ENCODE measurements at places on chromosomes 7 and 10.

GRCh38 chr10:43731486-43731885 lies 82.8 kb upstream of the ZNF32 start:
- DNase-seq, result no peak

DNA sequence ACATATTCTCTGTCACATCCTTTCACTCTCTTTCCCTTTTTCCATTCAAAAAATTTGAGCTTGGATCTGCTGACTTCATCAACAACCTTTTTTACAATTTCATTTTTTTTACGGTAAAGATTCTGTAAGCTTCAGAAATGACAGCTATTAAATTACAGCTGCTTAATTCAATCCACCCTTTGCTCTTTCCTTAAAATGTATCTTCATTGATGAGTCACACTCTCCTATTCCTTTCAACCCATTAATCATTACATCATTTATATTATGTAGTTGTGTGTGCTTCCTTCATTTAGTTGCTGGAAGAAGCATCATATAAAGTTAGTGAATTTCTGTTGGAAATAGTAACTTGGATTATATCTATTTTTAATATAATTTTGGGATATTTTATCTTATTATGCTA lies 67.1 kb upstream of the MAGI2 start:
- DNase-seq, result no peak

- no peak for DNase-seq
Measured at GRCh38 chr10:21507150-21507549, 18.3 kb downstream of the SKIDA1 start.

DNA sequence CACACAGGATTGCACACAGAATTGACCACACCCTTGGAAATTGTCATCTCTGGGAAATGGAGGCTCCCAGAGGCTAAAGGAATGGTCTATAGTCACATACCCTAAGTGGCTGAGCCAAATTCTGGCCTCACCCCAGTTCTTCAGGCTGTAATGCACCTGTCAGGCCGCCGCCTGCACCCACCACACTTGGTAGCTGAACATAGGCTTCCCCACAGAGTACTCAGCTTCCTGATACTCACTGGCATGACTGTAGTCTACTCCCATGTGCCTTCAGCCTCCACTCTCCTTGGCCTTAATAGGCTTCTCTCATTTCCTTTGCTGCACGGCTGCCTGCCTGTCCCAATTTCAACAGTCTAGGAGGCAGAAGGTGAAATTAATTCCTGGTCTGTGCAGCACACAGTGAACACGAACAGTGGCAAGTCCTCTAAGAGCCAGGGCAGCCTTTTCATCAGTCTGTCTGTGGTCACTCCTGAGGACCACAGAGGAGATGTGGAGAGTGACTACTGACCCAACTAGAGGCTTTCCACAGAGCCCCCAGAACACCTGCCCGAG lies 42.5 kb downstream of the NUDCD3 start:
- no peak for DNase-seq

- no peak for DNase-seq
Measured at GRCh38 chr7:144388950-144389349, 14.5 kb downstream of the NOBOX start.

Measured in fibroblast of the conjunctiva (primary cell).